ENCODE measurements at places on chromosomes 2 and 18.

DNA sequence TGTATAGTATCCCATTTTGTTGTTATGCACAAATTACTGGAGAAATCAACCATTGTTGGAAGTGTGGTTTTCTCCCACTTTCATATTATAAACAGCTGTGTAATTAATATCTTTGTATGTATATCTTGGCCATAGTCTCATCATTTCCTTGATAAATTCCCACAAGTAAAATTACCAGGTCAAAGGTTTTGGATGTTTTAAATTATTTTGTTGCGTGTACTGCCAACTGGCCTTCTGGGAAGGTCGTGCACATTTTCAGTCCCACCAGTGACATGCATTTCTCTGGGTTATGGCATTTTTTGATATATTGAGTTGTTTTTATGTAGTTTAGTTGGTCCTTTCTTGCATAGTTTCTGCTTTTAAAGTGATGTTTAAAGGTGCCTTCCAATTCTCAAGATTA lies 41.5 kb downstream of the TSHZ1 start:
- no peak for DNase-seq

DNA sequence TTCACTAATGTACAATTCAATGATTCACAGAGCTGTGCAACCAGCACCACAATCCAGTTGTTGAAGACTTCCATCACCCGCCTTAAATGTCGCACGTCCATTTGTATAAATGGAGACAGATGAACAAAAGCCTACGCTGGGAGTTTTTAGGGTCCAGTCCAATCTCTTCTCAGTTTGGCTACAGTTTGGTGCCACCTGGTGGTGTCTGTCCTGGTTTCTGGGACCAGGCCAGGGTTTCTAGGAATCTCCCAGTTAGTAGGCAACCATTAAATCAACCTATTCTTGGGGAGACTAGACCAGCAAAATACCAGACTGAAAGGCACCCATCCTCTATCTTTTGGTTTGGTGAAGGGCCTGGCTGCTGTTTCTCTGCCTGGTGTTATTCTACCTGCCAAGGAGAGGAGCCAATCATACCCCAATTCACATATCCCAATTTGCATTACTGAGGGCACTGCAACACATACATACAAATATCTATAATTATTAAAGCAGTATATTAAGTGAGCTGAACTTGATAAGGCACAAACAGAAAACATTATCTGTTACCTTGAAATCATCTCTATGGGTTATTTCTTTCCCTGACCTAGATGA lies 3.2 kb upstream of the DDX1 start:
- peak; percentile 13 for DNase-seq

GRCh38 chr18:46431522-46432171 lies 225.4 kb downstream of the LOXHD1 start:
- no peak for DNase-seq

DNA sequence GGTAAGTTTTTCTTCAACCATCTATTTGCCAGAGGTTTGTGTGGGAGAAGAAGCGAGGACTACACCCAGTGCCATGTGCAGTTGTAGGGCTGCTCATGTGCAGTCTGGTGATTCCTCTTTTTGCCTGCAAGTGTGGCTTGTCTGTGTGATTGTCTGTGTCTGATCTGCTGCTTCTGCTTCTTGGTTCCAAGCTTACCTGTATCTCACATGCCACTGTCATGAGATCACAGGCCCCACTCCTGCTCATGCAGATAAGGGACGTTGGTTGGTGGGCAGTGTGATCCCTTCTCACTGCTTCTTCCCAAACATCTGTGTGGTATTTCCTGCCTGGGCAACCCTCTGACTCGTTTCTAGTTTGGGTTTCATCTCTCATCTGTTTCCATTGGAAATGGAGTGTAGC lies 27.1 kb downstream of the RRM2 start:
- no peak for DNase-seq

GRCh38 chr2:28449488-28450395 lies 46.1 kb upstream of the PLB1 start:
- DNase-seq: no peak

- DNase-seq: no peak
Observed at GRCh38 chr2:219302412-219302968, 6.7 kb downstream of the PTPRN start.

GRCh38 chr2:102367331-102367971 lies 11.9 kb downstream of the IL18R1 start:
- no peak for DNase-seq
